Non-pigmented ciliary epithelial cell (primary cell): ENCODE measurements at places on chromosomes 1 and 21.

DNA sequence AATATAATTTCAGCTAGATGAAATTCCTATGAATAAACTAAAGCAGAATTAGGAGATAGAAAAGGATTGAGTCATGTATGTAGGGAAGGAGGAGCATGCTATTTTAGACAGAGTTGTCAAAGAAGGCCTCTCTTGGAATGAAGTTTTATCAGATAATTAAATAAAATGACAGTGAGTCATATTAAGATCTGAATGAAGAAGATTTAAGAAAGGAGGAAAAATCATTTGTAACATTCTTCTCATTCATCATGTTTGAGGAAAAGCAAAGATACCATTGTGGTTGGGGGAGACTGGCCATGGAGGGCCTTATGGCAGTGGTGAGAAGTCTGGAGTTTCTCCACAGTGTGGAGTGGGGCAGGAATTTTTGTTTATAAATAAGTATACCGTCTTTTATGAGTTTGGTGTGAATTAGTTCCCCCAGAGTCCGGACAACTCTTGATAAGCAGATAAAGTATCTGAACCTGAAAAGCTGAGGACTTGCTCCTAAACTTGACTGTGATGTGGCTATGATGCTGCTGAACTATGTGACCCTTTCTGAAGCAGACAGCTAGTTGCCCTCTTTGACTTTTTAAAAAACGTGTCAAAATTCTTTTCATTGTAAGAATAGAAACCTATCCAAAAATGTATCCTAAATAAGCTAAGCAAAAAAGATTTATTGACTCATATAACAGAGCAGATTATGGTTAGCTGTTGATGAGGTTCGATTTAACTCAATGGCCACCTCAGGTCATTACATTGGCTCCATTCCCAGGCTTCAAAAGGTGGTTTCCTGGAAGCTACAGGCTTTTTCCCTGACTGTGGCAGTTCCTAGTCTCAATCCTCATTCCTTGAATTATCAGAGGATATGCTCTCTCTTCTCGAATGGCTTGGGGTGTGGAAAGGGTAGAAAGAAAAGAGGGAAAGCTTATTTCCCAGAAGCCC, 90.8 kb downstream of the LHX9 start:
- DNase-seq, result no peak

DNA sequence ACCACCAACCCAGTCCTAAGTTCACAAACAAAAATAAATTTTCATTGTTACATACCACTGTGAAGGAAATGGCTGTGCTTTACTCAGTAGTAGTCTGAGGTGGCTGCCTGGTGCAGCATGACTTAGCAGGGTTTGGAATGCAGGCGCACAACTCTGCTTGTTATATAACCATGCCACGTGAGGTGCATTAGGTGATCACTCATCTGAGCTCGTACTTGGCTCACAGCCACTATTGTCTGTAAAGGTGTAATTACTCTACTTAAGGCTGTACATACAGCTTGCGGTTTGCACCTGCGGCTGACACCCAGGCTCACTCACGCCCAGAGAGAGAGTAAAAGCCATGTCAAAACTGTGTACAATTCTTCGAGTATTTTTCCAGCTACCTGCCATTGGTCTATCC, 599.4 kb downstream of the LTN1 start:
- no peak for DNase-seq

DNA sequence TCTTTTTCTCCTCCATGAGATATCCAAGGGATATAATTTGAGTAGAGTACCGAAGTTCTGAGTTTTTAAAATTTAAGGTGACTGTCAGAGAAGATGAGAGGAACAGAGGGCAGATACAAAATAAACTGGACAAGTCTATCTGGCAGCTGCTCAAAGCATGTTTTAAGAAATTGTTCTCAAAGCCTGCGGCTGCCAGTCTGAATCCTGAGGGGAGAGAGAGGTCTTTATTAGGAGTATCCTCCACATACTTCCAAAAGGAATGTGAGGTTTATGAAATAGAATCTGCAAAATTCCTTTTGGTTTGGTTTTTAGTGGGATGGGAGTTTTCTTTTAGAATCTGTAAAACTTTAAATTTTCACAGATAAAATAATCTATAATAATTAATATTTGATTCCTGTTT, 41.3 kb downstream of the TTC13 start:
- no peak for DNase-seq

GRCh38 chr1:230761443-230762167, 14.4 kb downstream of the CAPN9 start:
- no peak for DNase-seq

- no peak for DNase-seq
Measured at GRCh38 chr1:47399846-47400155, 16.3 kb upstream of the FOXE3 start.

DNA sequence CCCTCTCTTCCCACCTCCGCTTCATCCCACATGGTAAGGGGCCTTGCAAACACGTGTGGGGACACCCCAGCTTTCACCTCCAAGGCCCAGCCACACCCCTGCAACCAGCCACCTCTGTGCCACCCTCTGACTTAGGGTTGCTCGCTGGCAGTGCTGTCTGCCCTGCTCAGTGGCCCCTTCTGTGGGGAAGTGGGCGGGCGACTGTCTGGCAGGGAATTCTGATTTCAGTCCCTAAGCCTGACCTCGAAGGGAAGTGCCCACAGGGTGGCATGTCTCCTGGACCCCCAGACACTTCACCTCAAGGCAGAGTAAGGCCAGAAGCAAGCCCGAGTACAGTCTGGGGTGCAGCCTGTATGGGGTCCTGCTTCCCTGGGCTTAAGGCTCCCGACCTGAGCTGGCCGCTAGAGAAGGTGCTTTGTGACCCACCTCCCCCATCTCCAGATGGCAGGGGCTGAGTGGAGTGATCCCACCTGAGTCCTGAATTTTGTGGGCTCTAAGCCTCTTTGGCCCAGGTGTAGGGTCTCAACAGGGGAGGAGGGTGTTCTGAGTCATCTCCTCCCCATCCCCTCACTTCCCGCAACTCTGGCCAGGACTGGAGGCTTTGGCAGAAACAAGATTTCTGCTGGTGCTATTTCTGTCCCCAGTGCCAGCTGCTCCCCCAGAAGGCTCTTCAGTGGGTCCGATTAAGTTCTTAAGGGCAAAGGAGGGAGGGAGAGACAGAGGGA, 7.0 kb downstream of the RD3 start:
- no peak for DNase-seq

- DNase-seq, result peak; percentile 74
Measured at GRCh38 chr1:218874313-218874712, 299.4 kb upstream of the LYPLAL1 start.

- DNase-seq, result no peak
Measured at GRCh38 chr1:10635085-10635896, 160.5 kb downstream of the PEX14 start.

DNA sequence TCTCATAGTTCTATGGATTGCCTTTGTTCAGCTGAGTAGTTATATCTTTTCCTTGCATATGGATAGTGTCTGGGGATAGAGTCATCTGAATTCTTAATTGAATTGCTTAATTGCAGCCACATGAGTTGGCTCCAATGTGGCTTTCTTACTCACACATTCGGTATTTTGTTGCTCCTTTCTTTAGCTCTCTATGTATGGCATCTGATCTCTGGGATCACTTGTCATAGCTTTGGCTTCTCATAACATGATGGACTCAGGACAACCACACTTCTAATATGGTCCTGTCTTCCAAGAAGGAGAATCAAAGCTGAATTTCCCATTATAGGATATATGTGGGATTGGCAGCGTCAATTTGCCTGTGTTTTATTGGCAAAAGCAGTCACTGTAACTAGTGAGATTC, 716.2 kb downstream of the NCAM2 start:
- peak; percentile 89 for DNase-seq

GRCh38 chr1:207672522-207673130, 27.7 kb downstream of the CR1L start:
- DNase-seq, result peak; percentile 10

GRCh38 chr1:7551442-7551841, 219.7 kb upstream of the VAMP3 start:
- DNase-seq, result no peak

GRCh38 chr21:14962217-14962616, 102.6 kb downstream of the NRIP1 start:
- no peak for DNase-seq

DNA sequence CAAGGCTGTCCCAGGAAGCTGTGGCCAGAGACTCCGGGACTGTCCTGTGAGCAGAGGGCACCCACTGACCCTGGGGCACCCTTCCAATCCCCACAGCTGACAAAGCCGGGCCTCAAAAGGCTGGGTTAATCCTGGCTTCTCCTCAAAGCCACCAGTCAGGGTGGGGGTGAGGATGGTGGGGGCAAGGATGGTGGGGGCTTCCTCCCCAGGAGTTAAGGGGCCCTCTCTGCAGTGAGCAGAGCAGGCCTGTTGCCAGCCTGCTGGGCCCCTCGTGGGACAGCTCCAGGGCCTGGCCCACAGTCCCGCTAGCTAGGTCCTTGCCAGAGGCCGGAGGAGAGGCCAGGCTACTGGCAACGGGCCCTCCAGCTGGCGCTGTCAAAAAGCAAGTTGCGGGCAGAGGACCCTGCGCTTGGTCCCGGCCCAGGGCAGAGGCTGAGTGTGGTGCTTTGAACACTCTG, 37.9 kb upstream of the CCDC27 start:
- DNase-seq, result no peak

DNA sequence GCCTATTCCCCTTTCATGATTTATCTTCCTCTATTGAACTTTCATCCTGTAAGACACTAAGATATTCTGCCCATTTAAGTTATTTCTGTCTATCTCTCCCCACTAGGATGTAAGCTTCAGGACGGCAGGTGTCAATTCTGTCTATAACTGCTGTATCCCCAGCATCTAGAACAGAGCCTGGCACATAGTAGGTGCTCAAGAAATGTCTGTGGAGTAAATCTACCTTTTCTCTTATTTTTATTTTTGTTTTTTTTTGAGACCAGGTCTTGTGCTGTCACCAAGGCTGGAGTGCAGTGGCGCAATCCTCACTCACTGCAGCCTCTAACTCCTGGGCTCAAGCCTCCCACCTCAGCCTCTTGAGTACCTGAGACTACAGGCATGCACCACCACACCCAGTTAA, 5.6 kb downstream of the CD52 start:
- DNase-seq, result no peak

DNA sequence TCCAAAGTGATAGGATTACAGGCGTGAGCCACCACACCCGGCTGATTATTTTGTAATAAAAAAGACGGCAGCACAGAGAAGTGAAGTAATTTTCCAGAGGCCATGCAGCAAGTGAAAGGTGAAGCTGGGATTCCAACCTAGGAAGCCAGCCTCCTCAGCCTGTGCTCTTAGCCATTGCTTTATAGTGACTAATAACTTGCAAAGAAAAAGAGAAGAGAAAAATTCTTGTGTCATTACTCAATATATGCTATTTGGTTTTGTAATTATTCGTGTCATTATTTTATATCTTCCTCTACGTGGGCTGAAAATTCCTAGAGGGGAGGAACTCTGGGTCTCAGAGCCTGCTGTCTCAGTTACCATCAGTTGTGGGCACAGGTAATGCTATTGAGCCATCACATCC, 1.6 kb upstream of the IER5 start:
- no peak for DNase-seq

GRCh38 chr1:7555391-7556185, 215.5 kb upstream of the VAMP3 start:
- DNase-seq, result no peak

- DNase-seq, result no peak
Measured at GRCh38 chr21:39479814-39480182, 28.0 kb downstream of the SH3BGR start.

GRCh38 chr1:29831500-29832117, 595.3 kb downstream of the PTPRU start:
- no peak for DNase-seq

DNA sequence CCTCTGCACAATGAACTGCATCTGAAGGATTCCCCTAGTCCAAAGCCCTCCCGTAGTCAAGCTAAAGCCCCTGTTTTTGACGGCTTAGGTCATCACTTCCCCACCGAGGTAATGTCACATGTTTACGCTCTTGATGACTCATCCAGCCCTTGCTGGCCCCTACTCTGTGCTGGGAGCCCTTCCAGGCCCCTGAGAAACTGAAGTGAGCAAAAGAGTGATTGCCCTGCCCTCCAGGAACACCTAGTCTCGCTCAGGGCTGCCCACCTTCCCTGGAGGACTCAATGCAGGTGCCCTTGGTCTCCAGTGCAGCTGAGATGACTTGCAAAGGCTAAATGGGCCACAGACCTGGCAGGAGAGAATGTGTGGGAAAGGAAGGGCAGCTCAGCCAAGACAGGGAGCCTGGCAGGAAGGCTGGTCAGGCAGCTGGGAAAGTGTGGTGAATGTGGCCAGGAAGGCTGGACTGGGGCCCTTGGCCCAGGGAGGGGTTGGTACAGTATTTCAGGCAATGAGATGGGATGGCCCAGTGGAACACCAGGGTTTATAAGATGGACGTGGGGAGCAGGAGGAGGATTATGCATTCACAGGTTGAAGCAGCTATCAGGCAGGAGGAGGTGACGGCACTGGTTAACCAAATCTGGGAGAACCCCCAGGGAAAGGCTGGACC, 345.6 kb downstream of the NPHP4 start:
- no peak for DNase-seq

GRCh38 chr1:176568185-176568584, 105.2 kb downstream of the PAPPA2 start:
- DNase-seq, result no peak

GRCh38 chr21:44532712-44533111, 7.3 kb downstream of the KRTAP10-1 start:
- DNase-seq, result no peak

DNA sequence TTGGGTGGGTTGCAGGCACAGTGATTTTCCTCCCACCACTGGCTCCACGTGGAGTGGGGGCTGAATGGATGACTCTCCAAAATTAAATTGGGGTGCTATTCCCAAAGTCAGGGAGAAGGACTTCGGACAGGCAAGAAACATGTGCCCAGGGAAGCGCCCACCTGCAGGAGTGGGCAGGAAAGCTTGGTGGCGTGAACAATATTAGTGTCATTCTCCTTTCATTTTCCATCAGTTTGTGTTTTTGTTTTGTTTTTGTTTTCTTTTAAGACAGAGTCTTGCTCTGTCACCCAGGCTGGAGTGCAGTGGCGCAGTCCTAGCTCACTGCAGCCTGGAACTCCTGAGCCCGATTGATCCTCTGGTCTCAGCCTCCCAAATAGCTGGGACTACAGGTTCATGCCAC, 30.1 kb downstream of the TOMM20 start:
- DNase-seq, result no peak

GRCh38 chr1:67316918-67317317, 9.2 kb downstream of the IL12RB2 start:
- DNase-seq, result no peak

- peak; percentile 35 for DNase-seq
Measured at GRCh38 chr1:89794406-89794805, 26.4 kb upstream of the LRRC8D start.

DNA sequence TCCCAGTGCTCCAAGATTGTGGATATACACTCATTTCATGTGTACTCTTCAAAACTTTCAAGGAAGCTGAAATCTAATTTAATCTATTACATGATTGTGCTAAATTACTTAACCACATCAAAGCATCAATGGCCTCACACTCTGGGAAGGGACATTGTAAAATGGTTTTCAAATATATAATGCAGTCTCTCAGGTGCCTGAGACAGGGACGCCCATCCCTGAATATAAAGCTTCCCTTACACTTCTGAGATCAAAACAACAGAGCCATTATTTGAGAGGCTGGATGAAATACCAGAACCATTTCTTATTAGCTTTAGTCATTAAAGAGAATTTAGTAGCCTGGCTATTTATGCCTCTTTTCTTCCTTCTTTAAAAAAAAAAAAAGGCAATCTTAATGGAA, 259.2 kb upstream of the NFIA start:
- DNase-seq, result no peak
